HFFc6 (cell line): ENCODE measurements at places on chromosomes 2 and 18. TPM values are rescaled to one million over a fixed set of nuclear protein-coding genes. Genes with fewer than 3 reads are reported as not detected.

The CRIM1 gene
- total RNA-seq: 812 to 840 TPM (median 838 TPM) in 3 replicates

The SELENOI gene
- total RNA-seq: 22.7 to 27.6 TPM (median 25.9 TPM) in 3 replicates

The OR6B3 gene
- not detected in 3 replicates for total RNA-seq

The DIPK1C gene
- not detected in 3 replicates for total RNA-seq

GRCh38 chr2:64727013-64727767 is 73.5 kb upstream of the SERTAD2 start:
- H3K27me3 ChIP-seq: peaks cover 3% of the 10 kb centered on the region; the same call in 1 of the 2 replicates
- H3K4me3 ChIP-seq: no peak overlapping the region
- no peaks in the 10 kb centered on the region for H3K36me3 ChIP-seq
- no peak overlapping the region for H3K27ac ChIP-seq
- peaks cover 49% of the 10 kb centered on the region for H3K4me1 ChIP-seq
- no peak for DNase-seq

DNA sequence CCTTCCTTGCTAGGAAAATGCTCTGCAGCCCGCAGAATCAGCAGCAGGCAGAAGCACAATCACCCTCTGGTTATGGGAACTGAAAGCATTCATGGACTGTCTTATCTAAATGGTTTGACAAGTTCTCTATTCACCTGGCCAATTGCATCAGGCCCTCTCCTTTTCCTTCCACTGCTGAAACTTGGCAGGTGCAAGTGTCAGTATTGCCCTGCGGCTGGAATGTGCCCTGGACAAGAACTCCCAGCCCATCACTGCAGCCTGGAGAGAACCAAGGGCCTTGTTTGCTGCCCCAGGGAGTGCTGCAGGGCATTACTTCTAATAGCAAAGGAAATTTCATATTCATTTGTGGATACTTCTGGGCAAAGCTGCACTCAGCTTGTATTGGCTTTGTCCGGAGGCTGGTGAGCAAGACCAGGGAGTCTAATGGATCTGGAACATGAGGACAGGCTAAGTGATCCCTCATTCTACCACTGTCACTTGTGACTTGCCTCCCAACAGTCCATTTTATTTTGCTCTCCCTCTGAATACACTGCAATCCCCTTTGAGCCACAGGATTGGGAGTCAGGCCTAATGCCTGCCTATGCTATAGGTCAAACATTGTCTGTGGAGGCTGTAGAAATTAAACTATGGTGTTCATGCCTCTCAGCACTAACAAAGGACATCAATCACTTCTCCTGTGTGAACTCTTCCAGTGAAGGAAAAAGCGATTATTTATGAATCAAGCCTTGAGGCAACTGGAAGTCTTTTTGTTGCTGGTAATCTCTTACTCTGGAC is 116.9 kb downstream of the LYPD6B start:
- no peak for DNase-seq
- no peak overlapping the region for H3K27ac ChIP-seq
- peaks cover 41% of the 10 kb centered on the region for H3K4me1 ChIP-seq
- H3K27me3 ChIP-seq: no peaks in the 10 kb centered on the region; the same call in 1 of the 2 replicates
- peaks cover 21% of the 10 kb centered on the region; the same call in 1 of the 2 replicates for H3K36me3 ChIP-seq

- H3K4me1 ChIP-seq: no peaks in the 10 kb centered on the region; the same call in 1 of the 2 replicates
- no peak overlapping the region for H3K4me3 ChIP-seq
- peaks cover 40% of the 10 kb centered on the region for H3K27me3 ChIP-seq
- no peak overlapping the region for H3K27ac ChIP-seq
- no peaks in the 10 kb centered on the region for H3K36me3 ChIP-seq
Measured at GRCh38 chr2:10765914-10766313, 44.5 kb downstream of the ATP6V1C2 start.

DNA sequence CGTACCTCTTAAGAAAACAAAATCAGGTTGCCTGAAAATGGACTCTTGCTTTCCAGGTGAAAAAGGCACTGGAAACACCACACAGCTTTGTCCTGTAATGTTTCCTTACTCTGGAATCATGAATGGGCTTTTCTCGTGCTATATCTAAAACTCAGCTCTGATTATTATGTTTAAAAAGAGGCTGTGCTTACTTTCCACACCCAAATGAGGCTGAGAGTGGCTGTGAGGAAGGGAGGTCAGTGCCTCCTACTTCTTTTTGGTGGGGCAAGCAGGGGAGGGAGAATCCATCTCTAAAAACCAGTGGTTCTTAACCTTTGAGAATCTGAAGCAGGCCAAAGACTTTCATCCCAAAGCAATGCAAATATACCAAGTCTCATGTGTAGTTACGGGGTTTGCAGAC is 148.6 kb downstream of the FAM210A start:
- H3K4me1 ChIP-seq: peaks cover 12% of the 10 kb centered on the region
- DNase-seq: no peak
- peaks cover 15% of the 10 kb centered on the region for H3K27me3 ChIP-seq
- H3K4me3 ChIP-seq: no peak overlapping the region
- no peak overlapping the region for H3K27ac ChIP-seq

GRCh38 chr18:55706898-55707297 is 118.9 kb upstream of the TCF4 start:
- peak overlapping the region; percentile 81 for H3K27ac ChIP-seq
- H3K4me3 ChIP-seq: peak overlapping the region; percentile 63
- H3K27me3 ChIP-seq: no peaks in the 10 kb centered on the region
- peaks cover 19% of the 10 kb centered on the region for H3K36me3 ChIP-seq

DNA sequence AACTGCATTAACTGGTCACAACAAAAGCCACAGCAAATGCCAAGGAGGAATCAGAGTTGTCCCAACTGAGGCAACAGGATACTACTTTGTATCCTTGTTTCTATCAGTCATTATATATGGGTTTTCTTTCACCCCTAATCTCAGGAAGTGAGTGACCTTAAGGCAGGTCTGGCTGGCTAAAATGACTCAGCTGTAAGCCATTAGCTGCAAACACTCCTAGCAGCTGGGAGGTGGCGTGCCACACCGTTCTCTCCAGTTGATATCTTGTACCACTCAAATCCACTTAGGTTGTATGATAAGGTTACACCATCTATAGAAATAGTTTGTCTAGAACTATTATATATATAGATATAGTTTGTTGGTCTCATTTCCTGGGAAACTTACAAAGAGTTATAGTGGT is 171.1 kb upstream of the MC4R start:
- no peak overlapping the region for H3K27ac ChIP-seq
- H3K36me3 ChIP-seq: no peaks in the 10 kb centered on the region
- DNase-seq: no peak
- peaks cover 1% of the 10 kb centered on the region; the same call in 1 of the 2 replicates for H3K27me3 ChIP-seq
- no peak overlapping the region for H3K4me3 ChIP-seq
- no peaks in the 10 kb centered on the region for H3K4me1 ChIP-seq

- peaks cover 3% of the 10 kb centered on the region; the same call in 1 of the 2 replicates for H3K27me3 ChIP-seq
- no peak overlapping the region for H3K4me3 ChIP-seq
- DNase-seq: no peak
- H3K4me1 ChIP-seq: peaks cover 54% of the 10 kb centered on the region
- no peak overlapping the region for H3K27ac ChIP-seq
Measured at GRCh38 chr2:54586062-54586461, 129.9 kb downstream of the SPTBN1 start.

- peaks cover 8% of the 10 kb centered on the region; the same call in 1 of the 2 replicates for H3K36me3 ChIP-seq
- H3K27me3 ChIP-seq: peaks cover 1% of the 10 kb centered on the region; the same call in 1 of the 2 replicates
- H3K4me1 ChIP-seq: no peaks in the 10 kb centered on the region
- no peak overlapping the region for H3K27ac ChIP-seq
Measured at GRCh38 chr2:124602759-124603158, 577.7 kb downstream of the CNTNAP5 start.

DNA sequence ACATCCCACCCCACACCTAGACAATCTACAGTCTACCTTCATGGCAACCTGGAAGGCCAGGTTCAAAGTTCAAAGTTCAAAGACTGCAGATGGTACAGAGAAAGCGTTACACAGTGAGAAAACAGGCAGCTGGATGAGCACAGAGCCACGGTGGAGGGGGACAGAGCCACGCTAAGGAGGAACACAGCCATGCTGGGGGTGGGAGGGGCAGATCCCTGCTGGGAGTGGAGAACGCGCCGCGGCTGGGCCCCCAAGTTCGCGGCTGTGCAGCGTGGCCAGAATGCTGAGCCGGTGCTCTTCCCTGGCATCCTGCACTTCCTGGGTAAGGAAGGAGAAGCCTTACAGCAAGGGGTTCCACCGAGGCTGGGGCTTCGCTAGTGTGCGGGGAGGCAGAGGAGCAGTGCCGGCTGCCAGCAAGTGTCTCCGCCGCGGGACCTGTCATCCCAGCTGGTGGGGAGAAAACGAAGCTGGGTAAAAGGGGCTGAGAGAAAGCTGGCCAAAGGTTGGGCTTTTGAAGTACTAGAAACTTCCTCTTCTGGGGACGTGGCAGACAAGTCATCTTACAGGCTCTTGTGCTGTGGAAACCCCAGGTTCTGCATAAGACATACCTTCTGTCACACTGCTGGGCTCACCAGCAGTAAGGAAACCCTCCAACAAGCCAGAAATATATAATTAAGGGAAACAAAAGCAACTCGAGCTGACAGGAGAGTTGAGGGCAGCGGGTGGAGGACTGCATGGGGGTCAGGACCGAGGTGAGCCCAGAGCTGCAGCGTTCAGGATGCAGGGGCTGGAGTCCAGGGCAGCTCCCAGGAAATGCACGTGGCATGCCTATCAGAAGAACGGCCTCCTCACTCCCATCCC is 115.5 kb downstream of the HDAC4 start:
- no peak overlapping the region for H3K27ac ChIP-seq
- H3K4me1 ChIP-seq: peaks cover 28% of the 10 kb centered on the region; the same call in 1 of the 2 replicates
- H3K36me3 ChIP-seq: no peaks in the 10 kb centered on the region
- H3K27me3 ChIP-seq: no peaks in the 10 kb centered on the region
- H3K4me3 ChIP-seq: no peak overlapping the region
- no peak for DNase-seq

DNA sequence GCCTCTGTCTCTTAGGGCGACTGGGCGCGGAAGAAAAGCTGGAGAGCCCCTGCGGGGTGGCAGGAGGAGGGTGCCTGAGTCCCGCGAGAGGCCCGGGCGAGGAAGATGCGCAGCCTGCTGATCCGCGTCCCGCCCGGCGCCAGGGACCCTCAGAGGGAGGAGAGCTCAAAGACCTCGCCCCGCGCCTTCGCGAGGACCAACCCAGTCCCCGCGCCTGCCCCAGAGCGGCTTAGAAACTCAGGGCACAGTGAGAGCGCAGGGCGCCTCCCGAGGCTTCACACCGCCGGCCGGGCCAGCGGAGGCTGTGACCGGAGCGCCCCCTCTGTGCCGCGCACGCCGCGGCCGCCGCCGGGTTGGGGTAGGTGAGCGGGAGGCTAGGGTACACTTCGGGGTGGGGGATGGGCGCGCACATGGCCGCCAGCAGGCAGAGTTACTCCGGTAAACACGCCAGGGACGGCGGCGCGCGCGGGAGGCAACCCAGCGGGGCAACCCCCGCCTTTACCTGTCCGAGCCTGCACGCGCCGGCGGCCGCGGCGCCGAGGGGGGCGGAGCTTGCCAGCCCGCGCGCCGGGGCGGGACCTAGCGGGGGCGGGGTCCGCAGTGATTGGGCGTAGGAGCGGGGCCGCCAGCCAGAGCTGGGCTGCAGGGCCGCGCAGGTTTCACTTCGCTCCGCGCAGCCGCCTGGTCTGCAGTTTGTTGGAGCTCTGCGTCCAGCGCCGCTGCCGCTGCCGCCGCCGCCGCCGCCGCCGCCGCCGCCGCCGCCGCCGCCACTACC is at the start of gene BCL2L11:
TSS of gene BCL2L11 (plus strand) at position 662 of the 775 bp plus-strand sequence. CDS start 2,832 bp downstream, outside the sequence.
- H3K36me3 ChIP-seq: no peaks in the 10 kb centered on the region
- peak within 1 kb of the TSS; percentile 94 for H3K4me3 ChIP-seq
- peaks cover 17% of the 10 kb centered on the region for H3K27me3 ChIP-seq
- H3K27ac ChIP-seq: peak within 1 kb of the TSS; percentile 51

DNA sequence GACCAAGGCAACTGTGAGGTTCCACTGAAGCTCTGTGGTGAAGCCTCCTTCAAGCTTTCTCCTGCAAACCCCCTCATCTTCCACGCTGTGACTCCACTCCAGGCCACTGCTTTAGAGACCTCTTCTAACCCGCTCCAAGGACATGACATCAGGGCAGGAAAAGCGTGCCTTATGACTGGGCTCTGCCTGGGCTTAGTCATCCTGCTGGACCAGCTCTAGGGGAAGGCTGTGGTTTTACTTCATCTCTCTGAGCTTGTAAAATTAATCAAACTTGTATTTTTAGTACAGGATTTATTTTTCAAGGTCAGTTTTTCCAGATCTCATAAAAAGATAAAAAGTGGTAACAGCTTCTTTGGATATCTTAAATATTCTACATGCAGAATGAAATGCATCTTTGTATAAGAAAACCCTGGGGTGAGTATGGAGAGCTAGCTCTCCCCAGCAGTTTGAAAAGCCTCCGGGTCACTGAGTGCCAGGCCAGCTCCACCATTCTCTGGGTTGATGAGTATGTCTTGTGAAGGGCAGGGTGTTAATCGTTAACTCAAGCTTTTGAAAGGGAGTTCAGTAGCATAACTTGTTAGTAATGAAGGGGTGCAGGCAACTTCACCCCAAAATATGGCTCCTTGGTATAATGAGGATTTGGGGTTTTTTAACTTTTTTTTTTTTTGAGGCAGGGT is 33.1 kb upstream of the YPEL5 start:
- peak overlapping the region; percentile 72 for H3K4me3 ChIP-seq
- H3K27ac ChIP-seq: peak overlapping the region; percentile 93
- peaks cover 57% of the 10 kb centered on the region for H3K4me1 ChIP-seq
- DNase-seq: peak; percentile 96

DNA sequence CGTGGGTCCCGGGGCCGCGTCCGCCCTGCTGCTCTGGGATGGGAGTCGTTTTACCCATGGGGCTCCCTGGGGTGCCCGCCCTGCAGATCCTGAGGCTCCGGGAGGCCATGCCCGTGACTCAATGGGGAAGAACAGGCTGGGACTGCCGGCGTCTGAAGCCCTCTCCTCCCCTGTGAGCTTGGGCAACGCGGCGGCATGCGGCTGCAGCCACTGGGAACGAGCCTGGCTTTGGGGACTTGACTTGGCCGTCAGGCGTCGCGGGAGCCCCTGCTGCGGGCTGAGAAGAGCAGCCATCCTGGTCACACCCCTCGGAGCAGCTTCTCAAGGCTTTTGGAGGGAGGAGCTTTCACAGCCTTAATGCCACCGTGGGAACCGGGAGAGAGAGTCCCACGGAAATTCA is 126.9 kb upstream of the CTDP1 start:
- 0 out of 2 replicates have a peak, but pooled peaks cover 2% of the 10 kb centered on the region for H3K27me3 ChIP-seq
- H3K4me3 ChIP-seq: no peak overlapping the region
- H3K4me1 ChIP-seq: no peaks in the 10 kb centered on the region
- no peak overlapping the region for H3K27ac ChIP-seq
- DNase-seq: no peak
- no peaks in the 10 kb centered on the region for H3K36me3 ChIP-seq

GRCh38 chr18:42830936-42831335 is 284.5 kb downstream of the RIT2 start:
- no peak for DNase-seq
- H3K4me1 ChIP-seq: no peaks in the 10 kb centered on the region
- H3K36me3 ChIP-seq: peaks cover 5% of the 10 kb centered on the region; the same call in 1 of the 2 replicates
- H3K27ac ChIP-seq: no peak overlapping the region
- no peaks in the 10 kb centered on the region; the same call in 1 of the 2 replicates for H3K27me3 ChIP-seq
- no peak overlapping the region for H3K4me3 ChIP-seq

DNA sequence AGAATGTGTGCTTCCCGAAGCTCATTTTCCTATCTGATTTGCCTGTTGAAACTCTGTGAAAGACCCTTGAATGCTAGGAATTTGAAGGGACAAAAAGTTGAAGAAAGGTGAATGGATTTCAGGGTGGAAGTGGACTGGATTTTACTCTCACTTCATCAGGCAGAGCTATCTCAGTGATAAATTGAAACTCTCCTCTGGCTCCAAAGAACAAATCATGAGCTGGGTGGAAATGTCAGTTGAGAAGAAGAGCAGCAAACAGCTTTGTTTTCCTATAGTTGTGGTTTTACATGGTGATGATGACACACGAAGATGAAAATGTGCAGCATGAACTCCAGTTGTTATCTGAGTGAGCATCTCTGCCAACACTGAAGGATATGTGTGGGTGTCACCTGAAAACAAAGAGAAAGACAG is 34.4 kb downstream of the CD28 start:
- H3K4me1 ChIP-seq: peaks cover 41% of the 10 kb centered on the region
- no peaks in the 10 kb centered on the region for H3K36me3 ChIP-seq
- peak overlapping the region; percentile 5; the same call in 1 of the 2 replicates for H3K4me3 ChIP-seq
- peak; percentile 62 for DNase-seq
- peak overlapping the region; percentile 22; the same call in 1 of the 2 replicates for H3K27ac ChIP-seq

GRCh38 chr2:216591480-216591879 is 41.7 kb upstream of the IGFBP2 start:
- H3K36me3 ChIP-seq: no peaks in the 10 kb centered on the region
- H3K4me1 ChIP-seq: peaks cover 8% of the 10 kb centered on the region
- H3K27me3 ChIP-seq: peaks cover 23% of the 10 kb centered on the region
- H3K27ac ChIP-seq: no peak overlapping the region
